GF-D8 (cell line): ENCODE measurements at places on chromosomes 12 and 14.

GRCh38 chr12:92446083-92446460 is 256.7 kb upstream of the PLEKHG7 start:
- DNase-seq: no peak

GRCh38 chr14:89479802-89480201 is 62.8 kb upstream of the FOXN3 start:
- DNase-seq: no peak

DNA sequence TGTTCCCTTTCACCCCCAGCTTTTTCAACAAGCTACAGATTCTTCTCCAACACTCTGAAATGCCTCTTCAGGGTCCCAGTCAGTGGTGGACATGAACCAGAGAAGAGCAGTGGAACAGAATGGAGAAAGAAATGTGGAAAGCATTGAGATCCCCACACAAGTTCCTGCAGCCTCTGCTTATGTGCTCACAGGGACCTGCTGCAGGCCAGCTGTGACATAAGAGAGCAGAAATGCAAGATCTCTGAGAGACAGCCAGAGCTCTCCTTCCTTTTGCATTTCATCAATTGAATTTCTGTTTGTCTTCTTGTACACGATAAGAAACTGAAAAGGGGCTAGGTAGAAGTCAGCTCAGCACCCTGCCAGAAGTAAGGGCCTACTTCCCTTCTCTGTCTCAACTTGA is 6.2 kb downstream of the MDM1 start:
- DNase-seq: no peak

DNA sequence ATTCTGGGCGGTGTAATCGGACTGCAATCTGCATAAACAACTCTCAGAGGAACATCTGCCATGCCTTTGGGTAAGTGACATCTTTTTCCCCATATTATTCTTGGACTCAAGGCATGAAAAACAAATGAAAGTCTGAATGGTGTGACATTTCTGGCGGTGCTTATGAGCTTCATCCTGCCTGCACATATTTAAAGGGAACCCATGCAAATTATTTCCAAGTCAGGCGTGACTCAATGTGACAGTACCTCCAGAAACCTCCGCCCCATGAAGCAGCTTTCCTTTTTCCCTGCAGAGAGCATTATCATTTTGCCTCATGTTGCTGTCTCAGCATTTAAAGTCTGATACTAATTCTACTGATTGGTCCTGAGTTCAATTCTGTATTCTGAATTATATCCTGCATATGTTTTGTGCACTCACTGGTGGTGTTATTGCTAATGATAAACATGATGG is 585.4 kb downstream of the SNAPC1 start:
- no peak for DNase-seq

GRCh38 chr12:40015345-40015744 is 90.5 kb downstream of the SLC2A13 start:
- DNase-seq: no peak

- DNase-seq: no peak
These were observed 36.0 kb upstream of the COCH start for GRCh38 chr14:30838351-30838750.

DNA sequence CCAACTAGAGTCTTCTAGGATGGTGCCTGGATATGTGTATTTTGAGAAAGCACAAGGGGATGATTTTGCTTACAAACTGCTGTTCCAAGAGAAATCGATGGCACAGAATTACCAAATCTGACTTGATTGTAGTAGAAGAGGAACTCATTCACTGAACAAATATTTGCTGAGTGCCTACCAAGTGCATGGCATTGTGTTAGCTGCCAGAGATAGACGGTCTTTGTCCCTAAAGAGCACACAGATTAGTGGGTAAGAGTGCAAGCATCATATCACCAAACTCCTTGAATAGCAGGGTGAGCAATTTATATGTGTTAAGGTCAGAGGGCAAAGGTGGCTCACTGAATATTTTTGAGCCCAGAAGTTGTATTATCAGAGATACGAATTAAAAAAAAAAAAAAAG is 3.5 kb upstream of the FOXN3 start:
- DNase-seq: no peak

DNA sequence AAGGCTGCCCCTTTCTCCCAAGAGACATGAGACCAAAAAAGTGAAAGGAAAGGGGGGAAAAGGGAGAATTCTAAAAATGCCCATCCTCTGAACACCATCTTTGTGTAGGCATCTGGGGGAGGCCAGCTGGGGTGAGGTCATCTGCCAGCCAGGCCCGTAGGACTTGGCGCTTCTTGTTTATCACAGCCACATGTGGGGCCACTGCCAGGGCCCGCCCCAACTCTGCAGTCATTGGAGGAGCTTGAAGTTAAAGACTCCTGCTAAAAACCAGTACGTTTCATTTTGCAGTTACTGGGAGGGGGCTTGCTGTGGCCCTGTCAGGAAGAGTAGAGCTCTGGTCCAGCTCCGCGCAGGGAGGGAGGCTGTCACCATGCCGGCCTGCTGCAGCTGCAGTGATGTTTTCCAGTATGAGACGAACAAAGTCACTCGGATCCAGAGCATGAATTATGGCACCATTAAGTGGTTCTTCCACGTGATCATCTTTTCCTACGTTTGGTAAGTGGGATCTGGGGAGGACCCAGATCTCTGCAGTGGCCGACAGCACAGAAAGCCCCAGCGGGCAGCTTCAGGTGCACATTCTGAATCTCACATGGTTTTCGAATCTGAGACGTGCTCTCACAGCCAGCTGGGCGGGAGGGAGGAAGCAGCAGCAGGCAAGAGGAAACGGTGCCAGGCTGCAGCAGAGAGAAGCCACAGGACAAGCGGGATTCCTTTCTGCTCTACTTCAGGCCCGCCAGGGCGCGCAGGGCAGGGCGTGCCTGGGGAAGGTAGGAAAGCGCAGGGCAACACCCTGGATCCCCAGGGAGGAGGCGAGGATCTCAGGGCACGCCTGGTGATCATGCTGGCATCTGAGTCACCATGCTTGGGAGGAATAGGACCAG is at the start of gene P2RX7:
P2RX7 (plus strand) TSS at position 276 of the 881 bp plus-strand sequence; CDS start at position 371, 95 bp downstream.
- peak; percentile 32 for DNase-seq

GRCh38 chr12:27549801-27550652 is 26.0 kb downstream of the PPFIBP1 start:
- DNase-seq: peak; percentile 80

DNA sequence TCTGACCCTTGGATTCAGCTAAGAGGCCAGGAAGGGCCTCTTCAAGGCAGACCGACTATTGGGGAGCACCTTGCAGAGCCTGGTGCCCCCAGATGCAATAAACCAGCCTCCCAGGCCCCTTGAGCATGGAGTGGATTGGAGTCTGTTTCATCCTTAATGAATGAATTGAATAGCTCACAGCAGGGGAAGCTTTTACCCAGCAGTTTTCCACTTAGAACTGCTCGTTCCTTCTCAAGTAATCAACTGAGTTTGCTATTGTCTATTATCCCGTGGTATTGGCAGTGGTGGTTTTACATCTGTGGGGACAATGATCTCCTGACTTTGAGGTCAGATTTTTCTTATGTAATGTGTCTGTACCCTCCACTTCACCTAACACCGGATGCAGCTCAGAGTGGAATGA is 197.6 kb downstream of the AACS start:
- no peak for DNase-seq

- DNase-seq: no peak
These were observed 996.0 kb downstream of the NRXN3 start for GRCh38 chr14:79166171-79166570.

DNA sequence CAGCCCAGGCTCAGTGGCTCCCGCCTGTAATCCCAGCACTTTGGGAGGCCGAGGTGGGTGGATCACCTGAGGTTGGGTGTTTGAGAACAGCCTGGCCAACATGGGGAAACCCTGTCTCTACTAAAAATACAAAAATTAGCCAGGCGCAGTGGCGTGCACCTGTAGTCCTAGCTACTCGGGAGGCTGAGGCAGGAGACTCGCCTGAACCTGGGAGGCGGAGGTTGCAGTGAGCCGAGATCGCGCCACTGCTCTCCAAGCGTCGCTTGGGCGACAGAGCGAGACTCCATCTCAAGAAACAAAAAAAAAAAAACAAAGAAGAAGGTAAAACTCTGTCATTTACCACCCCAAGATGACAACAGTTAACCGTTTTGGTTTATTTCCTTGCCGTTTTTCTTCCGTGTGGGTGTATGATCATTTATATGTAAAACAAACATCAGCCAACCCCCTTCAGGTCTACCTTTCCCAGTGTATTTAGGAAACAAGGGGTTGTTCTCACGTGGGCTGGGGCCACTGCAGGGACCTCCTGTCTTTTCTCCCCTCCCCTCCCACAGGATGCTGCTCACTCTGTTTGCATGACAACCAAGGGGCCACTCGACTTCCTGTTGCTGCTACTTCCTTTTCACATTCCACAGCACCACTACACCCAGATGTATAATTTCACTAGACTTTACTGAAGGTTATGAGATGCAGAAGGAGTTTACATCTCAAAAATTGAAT is 13.6 kb downstream of the TTC9 start:
- peak; percentile 30 for DNase-seq

DNA sequence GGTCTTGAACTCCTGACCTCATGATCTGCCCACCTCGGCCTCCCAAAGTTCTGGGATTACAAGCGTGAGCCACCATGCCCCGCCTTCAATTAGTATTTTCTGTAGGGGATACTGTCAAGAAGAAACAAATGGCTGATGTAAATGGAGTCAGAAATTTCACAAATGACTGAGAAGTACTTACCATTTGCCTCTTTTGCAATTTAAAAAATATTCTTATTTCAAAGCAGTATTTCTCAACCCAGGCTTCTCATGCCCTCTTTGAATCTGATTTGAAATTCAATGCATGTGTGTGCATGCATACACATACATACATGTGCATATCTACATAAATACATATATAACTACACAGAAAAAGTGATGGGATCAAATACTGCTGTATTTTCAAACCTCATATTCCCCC is 4.4 kb downstream of the PSMA6 start:
- DNase-seq: no peak

DNA sequence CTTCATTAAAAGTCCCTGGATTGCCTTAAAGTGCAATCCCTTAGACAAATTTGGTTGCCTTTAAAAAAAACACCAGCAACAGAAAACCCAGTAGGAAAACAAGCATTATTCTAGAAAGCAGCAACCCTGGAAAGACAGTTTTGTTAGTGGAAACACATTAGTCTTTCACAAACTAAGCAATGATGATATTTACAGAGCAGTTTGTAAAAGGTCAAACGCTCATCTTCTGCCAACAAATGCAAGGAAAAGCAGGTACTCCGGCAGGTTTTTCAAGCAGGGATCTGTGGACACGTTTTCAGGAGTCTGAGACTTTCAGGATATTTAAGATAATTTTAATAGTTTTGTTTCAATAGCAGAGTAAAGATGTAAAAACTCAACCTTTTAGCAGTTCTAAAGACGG is 202.2 kb downstream of the EXOC5 start:
- no peak for DNase-seq

- DNase-seq: no peak
These were observed 173.4 kb upstream of the KITLG start for GRCh38 chr12:88753707-88754106.

- DNase-seq: no peak
These were observed 42.7 kb upstream of the GPR132 start for GRCh38 chr14:105107781-105108515.

GRCh38 chr14:67955261-67955660 is 135.7 kb downstream of the RAD51B start:
- no peak for DNase-seq

DNA sequence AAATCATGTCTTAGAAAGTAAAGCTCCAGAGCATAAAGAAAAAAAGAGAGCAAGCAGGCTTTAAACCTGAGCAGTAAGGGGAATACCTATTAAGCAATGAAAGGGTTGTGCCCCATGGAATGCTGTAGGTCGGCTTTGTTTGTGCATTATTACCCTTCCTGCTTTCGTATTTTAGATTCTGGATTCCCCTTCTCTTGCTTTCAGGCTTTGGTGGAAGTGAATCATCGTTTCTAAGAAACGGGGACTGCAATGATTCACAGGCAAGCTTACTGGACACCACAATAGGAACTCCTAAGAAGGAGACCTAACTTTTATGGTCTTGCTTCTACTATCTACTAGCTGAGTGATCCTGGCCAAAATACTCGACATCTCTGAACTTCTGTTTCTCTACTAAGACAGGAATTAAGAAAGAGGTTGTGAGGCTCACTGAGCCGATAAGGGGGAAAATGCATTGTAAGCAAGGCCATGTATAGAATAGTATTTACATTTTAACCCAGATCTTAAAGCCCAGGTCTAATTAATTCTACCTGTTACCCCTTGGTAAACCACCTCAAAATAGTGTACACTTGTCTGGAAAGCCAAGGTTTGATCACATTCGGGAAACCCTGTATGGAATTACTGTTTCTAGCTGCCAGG is 1.2 kb upstream of the BMAL2 start:
- peak; percentile 71 for DNase-seq

DNA sequence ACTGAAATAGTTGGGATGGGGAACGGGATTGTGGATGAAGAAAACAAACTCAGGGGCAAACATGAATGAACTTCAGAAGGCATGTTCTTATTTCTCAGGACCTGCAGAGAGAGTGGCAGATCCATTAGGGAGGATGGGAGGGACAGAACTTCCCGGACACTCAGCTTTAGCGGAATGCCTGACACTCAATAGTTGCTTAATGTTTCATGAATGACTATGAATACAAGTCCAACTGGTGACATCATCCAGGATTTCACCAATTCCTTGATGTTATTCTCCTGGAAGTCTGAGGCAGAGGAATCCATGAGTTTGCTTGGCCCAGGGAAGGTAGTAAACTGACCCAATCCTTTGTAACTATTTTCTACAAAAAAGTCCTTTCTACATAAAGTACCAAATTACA is 37.8 kb upstream of the LRRC10 start:
- DNase-seq: no peak

GRCh38 chr12:6765634-6766581 is at the start of gene PTMS:
Gene PTMS, plus strand, starts transcription at chr12:6766363. Its CDS starts 343 bp downstream, at chr12:6766706.
- DNase-seq: no peak

DNA sequence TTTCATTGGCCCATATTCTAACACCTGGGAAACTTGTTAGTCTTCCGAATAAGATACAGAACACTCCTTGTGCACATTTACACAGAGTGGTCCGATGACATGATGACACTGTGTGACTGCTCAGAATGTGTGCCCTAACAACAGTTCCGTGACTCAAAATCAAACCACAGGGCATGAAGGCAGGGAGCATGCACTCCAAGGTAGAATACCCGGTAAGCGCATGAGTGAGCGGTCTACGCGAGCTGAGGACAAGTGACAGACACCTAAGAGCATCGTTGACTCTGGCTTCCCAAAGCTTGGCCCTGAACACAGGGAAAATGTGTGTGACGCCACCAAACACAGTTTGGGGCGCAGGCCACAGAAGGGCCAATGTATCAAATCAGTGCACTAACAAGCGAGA is 18.6 kb downstream of the CLIP1 start:
- DNase-seq: no peak
